Mammary epithelial cell (primary cell): ENCODE measurements at places on chromosomes 5 and 9. TPM values are rescaled to one million over a fixed set of nuclear protein-coding genes. Genes with fewer than 3 reads are reported as not detected.

Gene RC3H2
- 29.9 TPM for polyA plus RNA-seq

Gene FOXD4L6
- polyA plus RNA-seq: not detected

Gene SPINK13
- not detected for polyA plus RNA-seq

Gene CERCAM
- 50.7 TPM for polyA plus RNA-seq

Gene ADAMTS6
- 8.2 TPM for polyA plus RNA-seq

Gene ADAM19
- polyA plus RNA-seq: 32.3 TPM

Gene DMGDH
- not detected for polyA plus RNA-seq
